Tibial nerve (tissue), 4 donors: ENCODE measurements at places on chromosomes 2 and 18.
A peak's percentile ranks its signal among the peaks of the same experiment; 100 is the strongest.

- peak; percentile 8 for DNase-seq
Observed at GRCh38 chr2:218261423-218262236, 815 bp downstream of the GPBAR1 start.

GRCh38 chr2:42648796-42649195, 80.4 kb downstream of the MTA3 start:
- DNase-seq, result no peak

GRCh38 chr2:74632209-74632938, 15.8 kb downstream of the M1AP start:
- no peak for DNase-seq

GRCh38 chr2:105764059-105764458, 19.3 kb downstream of the NCK2 start:
- no peak for DNase-seq

- DNase-seq, result no peak
Observed at GRCh38 chr2:2152451-2152850, 178.6 kb downstream of the MYT1L start.

- no peak for DNase-seq
Observed at GRCh38 chr2:49224426-49225010, 70.2 kb upstream of the FSHR start.

GRCh38 chr2:182672466-182673165, 43.4 kb upstream of the DNAJC10 start:
- DNase-seq, result no peak
